ENCODE measurements at places on chromosomes 4 and X. TPM values are rescaled to one million over a fixed set of nuclear protein-coding genes. Genes with fewer than 3 reads are reported as not detected.

GRCh38 chrX:151973851-151974335, 583 bp downstream of the GABRE start:
- DNase-seq: no peak

GRCh38 chr4:7068279-7068842, 497 bp upstream of the GRPEL1 start:
- DNase-seq: no peak

DNA sequence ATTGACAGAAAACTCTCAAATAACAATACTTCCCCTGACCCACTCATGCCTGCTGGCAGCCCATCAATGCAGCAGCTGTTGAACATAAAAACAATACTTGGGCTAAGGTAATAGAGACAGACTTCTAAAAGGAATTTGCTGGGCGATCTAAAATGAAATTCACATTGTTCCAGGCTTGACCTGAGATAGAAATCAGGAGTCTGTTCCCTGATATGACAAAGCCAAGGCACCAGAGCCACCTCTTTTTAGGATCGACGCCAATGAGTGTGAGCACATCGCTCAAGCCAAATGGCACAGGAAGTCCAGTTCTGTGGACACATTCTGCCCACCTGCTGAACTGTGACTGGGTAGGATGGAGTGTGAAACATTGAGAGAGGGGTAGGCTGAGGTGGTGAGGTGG, 4.9 kb downstream of the SEPTIN11 start:
- no peak for DNase-seq

GRCh38 chr4:119097282-119097900, 38.2 kb upstream of the MYOZ2 start:
- DNase-seq: no peak

- no peak for DNase-seq
These were observed 59.8 kb upstream of the ACSL1 start for GRCh38 chr4:184885602-184886001.

Gene GPC3
- 5.3 TPM for total RNA-seq

- DNase-seq: no peak
These were observed 909.0 kb upstream of the PCDH10 start for GRCh38 chr4:132240081-132240480.

Gene PCDH10
- 43.8 TPM for total RNA-seq

Gene NXF2B
- total RNA-seq: not detected
